ENCODE measurements at places on chromosomes 1 and 21. TPM values are rescaled to one million over a fixed set of nuclear protein-coding genes. Genes with fewer than 3 reads are reported as not detected.

DNA sequence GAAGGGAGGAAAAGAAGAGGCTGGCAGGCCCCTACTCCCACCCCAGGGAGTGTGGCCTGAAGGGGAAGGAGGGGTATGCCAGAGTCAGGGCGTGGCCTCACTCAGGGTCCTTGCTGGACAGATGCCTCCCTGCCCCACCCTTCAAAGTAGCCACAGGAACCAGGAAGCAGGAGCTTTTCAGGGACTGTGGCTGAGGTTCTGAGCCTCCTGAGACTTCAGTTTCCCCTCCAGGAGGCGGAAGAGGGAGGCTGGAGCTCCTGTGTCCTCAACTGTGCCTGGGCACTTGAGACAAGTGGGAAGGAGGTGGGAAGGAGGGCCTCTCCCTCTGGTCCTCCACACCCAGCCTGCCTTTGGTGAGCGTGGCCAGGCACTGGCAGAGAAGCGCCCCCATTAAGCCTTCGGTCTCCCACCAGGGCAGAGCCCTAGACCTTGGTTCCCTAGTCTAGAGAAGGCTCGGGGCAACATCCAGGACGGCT, 5.3 kb downstream of the CELSR2 start:
- DNase-seq: peak; percentile 60

GRCh38 chr1:223143537-223144248, 645 bp upstream of the TLR5 start:
- DNase-seq: no peak

DNA sequence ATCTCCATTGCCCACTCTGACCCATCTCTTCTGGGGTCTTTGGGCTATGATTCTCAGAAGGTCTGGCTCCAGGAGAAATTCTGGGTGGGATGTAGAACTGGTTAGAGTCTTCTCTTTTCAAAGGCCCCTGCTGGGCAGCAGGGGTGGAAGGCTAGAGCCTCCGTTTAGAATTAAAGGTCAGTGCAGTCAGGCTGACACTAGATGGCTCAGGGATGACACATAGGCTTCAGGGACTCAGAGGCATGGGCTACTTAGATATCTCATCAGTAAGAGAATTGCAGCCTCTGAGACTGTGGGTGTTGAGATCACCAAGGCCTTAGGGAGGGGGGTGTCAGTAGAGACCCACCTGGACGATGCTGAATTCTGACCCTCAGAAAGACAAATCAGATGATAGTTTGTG, 12.6 kb upstream of the PPM1J start:
- DNase-seq: no peak

DNA sequence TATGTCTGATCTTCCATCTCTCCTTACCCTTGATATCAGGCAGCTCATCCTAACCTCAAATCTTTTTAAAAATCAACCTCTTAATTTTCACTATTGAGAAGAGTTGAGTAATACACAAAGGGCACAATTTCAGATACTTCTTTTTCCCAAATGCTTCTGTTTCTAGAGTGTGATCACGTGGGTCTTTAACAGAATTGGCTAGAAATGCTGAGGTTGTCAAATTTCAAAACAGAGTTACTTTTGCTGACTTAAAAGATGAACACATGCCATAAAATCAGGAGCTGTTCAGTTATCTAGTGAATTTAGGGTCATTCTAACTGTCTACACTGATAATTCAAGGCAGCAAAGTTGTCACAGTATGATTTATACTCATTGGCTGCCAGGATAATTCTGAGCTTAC, 63.6 kb upstream of the NGF start:
- DNase-seq: no peak

DNA sequence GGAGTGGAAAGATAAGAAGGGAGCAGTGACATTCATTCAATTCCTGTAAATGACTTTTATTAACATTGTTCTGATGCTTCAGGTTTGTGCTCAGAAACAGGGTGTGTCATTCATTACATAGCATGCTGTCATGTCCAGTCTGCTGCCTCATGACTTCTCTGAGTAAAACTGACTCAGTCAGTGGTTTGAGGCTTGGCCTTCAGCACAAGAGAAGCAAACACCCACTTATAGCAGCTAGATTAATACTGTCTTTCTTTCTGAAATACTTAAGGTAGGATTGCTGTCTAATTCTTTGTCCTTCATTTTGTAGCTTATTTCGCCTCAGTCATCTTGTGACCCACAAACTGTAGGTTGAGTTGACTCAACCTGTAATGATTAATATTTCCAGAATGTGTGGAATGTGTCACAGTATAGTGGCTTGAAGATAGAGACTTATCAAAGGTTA, 32.9 kb downstream of the RASAL2 start:
- DNase-seq: no peak

CD247 gene
- not detected for polyA plus RNA-seq

SLC5A9 gene
- polyA plus RNA-seq: not detected

S100A2 gene
- polyA plus RNA-seq: 31.4 TPM

GRHL3 gene
- polyA plus RNA-seq: not detected

CFAP107 gene
- polyA plus RNA-seq: not detected
